ENCODE measurements at places on chromosomes 16 and 17.

DNA sequence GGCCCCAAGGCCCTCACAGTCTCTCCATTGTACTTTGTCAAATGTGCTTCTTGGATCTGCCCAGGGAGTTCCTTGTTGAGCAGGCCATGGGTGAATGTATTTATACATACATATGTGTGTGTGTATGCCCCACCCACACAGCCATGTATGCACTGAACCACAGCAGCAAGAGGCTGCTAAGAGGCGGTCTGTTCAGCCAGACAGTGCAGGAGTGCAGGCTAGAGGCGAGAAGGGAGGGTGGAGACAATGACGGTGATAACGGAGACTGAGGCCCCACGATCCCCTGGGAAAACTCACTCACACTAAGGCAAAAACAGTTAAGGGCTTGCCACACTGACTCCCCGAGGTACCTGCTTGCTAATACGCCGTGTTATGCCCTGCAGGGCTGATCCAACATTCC is 151.0 kb upstream of the CDC42EP4 start:
- DNase-seq: no peak

GRCh38 chr16:72983728-72984350 is 64.1 kb downstream of the ZFHX3 start:
- no peak for DNase-seq

- no peak for DNase-seq
These were observed 15.6 kb downstream of the TBKBP1 start for GRCh38 chr17:47709594-47709993.

DNA sequence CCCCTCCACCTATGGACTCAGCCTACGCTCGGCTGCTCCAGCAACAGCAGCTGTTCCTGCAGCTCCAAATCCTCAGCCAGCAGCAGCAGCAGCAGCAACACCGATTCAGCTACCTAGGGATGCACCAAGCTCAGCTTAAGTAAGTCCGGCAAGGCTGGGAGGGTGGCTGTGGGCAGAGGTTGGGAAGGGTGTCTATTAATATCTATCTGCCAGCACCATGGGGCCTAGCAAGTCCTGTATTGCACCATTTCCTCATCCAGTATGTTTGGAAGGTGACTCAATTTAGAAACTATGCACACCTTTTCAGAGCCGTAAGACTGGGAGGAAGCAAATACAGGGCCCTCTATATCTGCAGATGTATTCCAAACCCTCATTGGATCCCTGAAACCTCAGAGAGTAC is 45.0 kb upstream of the ARHGAP44 start:
- DNase-seq: no peak

DNA sequence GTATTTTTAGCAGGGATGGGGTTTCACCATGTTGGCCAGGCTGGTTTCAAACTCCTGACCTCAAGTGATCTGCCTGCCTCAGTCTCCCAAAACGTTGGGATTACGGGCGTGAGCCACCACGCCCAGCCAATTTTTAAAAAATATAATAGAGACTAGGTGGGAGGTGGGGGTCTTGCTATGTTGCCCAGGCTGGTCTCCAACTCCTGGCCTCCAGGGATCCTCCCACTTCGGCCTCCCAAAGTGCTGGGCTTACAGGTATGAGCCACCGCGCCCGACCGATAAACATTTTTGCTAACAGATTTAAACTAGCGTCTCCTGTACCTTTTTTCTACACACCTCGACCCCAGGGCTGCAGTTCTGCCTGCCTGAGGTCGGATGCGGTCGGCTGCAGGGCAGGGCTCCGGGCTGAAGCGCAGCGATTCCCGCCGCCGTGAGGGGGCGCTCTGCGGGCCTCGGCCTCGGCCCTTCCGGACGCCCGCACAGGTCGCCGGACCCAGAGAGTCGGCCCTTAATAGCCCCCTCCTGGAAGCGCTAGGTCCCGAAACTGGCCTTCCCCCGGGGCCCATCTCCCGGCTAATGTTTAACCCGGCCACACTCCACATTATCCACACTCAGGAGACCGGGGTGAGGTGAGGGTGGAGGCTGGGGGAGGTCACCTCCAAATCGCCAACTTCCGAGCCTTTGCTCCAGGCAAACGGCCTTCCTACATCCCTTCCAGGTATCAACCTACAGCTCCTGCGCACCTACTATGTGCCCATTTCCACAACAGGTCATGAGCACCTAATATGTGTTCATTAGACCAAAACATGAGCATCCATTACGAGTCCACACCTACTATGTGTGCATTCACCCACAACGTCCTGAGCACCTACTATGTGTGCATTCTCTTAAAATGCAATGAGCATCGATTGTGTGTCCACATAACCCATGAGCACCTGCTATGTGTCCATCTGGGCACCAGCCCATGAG is 2.0 kb upstream of the GLIS2 start:
- DNase-seq: no peak

GRCh38 chr17:57020208-57020607 is 42.3 kb downstream of the SCPEP1 start:
- DNase-seq: no peak

DNA sequence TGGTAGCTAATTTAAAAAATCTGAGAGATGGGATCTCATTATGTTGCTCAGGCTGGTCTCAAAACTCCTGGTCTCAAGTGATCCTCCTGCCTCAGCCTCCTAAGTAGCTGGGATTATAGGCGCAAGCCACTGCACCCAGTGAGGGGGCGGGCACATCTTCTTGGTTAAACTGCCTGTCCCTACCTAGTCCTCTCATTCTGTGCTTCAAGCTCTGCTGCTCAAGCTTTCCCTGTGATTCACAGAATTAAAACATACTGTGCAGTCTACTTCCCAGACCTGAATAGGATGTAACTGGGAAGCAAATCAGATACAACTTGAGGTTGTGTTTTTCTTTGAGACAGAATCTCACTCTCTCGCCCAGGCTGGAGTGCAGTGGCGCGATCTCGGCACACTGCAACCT is 2.3 kb downstream of the MRPL38 start:
- no peak for DNase-seq

GRCh38 chr16:85557083-85557970 is 55.8 kb upstream of the GSE1 start:
- no peak for DNase-seq

GRCh38 chr16:87457061-87457611 is 35.7 kb downstream of the ZCCHC14 start:
- DNase-seq: no peak

GRCh38 chr17:75155191-75155601 is 884 bp upstream of the JPT1 start:
- no peak for DNase-seq

GRCh38 chr17:8087075-8087951 is at the start of gene ALOX12B:
Gene ALOX12B (minus strand): TSS chr17:8087716. CDS start chr17:8087442, 274 bp downstream.
- DNase-seq: no peak

GRCh38 chr17:45409659-45410076 is 23.0 kb downstream of the ARHGAP27 start:
- DNase-seq: no peak

GRCh38 chr17:57142925-57143324 is 57.9 kb downstream of the AKAP1 start:
- DNase-seq: no peak

- no peak for DNase-seq
These were observed 27.2 kb downstream of the HASPIN start for GRCh38 chr17:3750926-3751325.

DNA sequence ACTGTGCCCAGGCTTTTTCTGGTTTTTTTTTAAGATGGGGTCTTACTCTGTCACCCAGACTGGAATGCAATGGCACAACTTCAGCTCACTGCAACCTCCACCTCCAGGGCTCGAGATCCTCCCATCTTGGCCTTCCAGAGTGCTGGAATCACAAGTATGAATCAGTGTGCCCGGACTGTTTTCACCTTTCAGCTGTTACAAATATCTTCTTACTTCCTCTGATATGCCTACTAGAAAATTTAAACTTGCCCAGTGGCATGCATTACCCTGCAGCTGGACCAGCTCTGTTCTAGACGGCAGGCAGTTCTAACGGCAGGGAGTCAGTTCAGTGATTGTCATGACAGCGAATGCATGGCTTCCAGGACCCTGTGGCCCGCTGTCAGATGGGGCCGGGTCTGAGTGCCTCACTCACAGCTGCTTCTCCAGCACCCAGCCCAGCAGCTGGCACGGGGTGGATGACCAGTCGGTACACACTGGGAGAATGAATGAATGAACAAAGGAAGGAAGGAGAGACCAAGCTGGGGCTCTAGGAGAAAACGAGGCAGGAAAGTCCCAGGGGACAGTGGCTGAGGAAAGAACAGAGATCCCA is 28.0 kb upstream of the LITAF start:
- DNase-seq: no peak

DNA sequence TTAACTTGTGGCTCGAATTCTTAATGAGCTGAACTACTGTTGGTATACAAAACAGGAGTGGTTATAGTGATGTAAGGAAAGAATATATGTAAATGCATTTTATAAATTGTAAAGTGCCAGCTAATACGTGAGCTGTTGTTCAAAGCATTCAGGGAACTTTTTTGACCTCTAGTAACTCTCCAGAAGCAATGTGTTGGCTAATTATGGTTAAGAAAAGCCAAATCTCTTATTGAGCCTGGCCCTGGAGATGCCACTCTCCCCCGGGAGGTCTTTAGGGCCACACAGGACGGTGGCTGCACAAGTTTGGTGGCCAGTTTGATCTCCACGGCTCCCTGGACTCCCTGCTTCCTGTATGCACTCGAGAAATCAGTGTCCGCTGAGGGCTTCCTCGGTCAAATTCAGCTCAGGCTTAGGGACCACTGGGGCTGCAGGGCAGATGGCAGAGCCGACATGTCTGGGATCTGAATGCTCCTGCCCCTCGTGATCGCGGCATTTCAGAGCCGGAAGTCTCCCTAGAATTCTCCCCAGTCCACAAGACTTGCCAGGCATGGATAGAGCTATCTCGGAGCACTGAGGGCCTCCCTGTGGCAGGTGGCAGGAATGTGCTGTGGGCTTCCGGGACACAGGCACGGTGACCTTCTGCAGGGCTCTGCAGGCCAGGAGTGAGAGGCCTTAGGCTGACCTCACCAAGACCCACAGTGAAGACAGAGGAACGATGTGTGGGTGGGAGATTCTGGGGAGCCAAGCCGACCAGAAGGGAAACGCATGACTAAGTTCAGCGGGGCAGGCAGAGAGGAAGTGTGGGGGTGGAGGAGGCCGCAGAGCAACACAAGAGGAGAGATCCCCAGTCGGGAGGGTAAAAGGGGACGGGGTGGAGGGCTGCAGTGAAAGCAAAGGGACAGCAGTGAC is 18.6 kb upstream of the PITPNM3 start:
- DNase-seq: no peak

- DNase-seq: no peak
These were observed 17.2 kb downstream of the SNTB2 start for GRCh38 chr16:69204172-69204571.

DNA sequence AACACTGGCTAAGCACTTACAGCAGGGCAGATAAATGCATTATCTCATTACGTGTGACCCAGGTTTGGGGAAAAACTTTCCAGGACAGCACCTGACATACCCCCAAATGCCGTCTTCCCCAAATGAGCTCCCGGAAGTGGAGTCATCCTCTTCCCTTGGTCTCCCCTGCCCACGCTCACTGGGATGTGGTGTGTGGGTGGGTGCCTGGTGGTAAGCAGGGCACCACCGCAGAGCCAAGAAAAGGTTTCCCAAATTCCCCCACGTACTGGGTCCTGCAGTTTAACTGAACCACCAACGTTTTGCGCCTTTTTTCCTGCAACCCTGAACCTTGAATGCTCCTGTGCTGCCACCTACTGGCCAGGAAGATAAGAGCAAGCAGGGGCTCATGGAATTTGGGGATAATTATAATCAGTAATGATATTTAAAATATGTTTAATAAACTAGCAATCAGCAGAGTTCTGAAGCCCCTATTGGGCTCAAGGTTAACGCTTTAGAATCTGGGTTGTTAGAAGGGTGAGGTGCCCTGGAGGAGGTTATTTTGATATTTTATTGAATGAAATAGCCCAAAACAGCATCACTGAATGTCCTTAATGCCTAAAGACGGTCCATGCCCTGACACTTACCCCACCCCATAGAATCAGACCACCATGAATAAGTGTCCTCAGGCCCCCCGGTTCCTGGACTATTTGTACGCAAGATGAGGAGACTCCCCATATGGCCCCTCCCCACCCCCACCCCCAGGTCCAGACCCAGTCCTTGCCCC is 8.0 kb downstream of the SPPL2C start:
- peak; percentile 30 for DNase-seq

DNA sequence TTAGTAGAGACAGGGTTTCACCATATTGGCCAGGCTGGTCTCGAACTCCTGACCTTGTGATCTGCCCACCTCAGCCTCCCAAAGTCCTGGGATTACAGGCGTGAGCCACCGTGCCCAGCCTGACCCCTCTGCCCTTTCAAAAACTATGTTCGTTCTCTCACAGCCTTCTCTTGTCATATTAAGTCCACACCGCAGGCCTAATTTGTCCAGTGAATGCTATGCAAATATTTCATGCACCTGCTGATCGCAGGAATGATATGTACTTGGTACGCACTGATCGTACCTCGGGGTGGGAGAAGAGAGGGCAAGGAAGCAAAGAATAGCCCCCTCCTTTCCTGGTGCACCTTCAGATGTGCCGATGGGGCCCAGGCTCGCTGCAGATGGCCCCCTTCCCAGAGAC is 3.0 kb upstream of the BIRC5 start:
- no peak for DNase-seq

DNA sequence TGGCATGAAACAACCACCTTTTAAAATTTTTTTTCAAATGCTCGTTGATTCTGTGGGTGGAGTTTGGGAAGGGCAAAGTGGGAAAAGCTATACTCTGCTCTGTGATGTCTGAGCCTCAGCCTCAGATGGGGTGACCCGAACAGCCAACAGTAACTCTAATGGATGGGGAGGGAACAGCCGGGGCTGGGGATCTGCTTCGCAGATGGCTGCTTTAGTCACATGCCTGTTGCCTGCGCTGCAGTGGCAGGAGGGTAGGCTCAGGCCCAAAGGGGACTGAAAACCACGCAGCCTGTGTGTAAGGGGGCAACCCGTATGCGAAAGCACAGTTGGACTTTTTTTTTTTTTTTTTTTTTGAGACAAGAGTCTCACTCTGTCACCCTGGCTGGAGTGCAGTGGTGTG is 14.9 kb upstream of the MAPK3 start:
- no peak for DNase-seq

DNA sequence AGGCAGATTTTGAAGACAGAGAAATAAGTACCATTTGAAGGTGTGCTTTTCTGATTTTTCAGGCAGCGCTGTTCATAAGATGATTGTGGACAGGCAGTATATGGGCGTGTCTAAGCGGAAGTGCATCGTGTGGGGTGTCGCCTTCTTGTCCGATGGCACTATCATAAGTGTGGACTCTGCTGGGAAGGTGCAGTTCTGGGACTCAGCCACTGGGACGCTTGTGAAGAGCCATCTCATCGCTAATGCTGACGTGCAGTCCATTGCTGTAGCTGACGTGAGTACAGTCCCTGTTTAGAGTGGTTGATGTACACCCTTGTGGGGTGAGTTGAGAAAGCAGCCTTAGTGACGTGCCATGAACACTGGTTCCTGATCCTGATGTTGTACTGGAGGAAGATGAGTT is 10.7 kb downstream of the UTP4 start:
- no peak for DNase-seq

GRCh38 chr17:17377071-17377967 is 74.1 kb downstream of the NT5M start:
- DNase-seq: no peak

DNA sequence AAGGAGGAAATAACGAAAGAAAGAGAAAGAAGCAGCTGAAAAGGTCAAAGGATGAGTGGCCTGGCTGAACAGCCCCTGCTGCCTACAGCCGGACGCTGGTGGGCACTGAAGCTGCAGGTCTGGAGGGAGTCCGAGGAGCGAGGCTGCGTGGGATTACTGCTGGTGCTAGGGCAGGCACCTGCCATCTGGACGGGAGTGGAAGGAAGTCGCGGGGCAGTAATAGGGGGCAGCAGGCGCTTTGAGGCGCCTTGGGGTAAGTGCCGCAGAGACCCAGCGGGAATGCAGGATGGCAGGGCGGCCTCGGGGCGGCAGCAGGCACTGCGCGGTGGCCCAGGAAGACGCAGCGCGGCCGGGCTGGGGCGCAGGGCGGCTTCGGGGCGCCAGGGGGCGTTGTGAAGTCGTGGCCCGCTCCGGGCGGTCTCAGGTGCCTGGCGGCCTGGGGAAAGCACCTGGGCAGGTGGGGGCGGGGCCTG is 303 bp upstream of the SCNN1G start:
- no peak for DNase-seq
